ENCODE measurements at places on chromosomes 5 and 9.

DNA sequence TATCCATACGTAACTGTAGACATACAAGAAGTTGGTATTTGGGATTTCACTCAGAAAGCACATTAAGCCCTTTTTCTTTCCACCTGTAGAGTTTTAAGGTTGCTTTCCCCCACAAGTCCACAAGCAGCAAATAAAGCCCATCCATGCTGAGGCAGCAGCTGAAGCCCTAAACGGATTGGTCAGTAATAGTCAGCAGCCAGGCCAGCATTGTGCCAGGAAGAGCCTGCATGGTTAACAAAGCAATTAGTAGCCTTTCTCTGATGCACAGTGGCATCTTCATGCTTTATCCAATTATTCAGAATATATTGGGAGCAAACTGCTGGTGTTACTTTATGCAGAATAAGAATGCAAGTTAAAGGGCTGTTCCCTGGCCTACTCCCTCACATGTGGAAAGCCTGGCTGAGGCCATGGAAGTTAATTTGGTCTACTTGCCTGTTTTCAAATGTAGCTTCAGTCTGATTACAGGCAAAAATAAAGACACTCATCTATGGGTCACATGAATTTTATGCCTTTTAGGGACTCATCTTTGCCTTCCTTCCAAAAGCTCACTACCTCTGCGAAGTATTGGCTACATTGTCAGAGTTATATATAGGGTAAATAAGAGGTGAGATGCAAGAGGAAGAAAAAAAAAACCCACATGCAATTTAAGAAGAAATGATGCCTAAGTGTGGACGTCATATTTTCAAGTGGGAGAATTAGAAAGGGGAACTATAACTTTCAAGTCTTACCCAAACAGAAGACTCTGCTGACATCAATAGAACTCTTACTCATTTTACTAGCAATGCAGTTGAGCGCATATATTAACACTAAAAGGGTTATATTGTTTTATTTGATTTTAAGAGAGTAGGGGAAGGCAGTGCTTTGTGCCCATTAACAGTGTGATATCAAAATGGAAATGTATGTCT, 15.9 kb downstream of the EBF1 start:
- no peak for DNase-seq

DNA sequence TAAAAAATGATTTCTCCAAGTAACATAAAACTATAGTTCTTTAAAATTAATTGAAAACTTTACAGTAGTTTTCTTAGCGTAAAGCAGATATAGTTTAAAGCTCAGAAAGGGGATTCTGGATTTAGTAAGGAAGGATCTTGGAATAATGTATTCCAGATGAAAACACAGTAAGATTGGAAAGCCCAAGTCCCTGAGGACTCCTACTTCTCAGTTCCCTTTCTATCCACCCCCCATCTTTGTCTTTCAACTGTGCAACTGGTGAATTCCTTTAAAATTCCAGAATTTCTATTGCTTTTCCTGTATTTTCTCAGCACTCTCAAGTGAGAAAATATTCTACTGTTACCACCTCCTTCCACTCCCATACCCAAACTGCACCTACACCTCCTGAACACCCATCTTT, 184.5 kb upstream of the FBN2 start:
- DNase-seq = no peak

- DNase-seq = no peak
These were observed 24.1 kb downstream of the SARDH start for GRCh38 chr9:133713960-133714495.

DNA sequence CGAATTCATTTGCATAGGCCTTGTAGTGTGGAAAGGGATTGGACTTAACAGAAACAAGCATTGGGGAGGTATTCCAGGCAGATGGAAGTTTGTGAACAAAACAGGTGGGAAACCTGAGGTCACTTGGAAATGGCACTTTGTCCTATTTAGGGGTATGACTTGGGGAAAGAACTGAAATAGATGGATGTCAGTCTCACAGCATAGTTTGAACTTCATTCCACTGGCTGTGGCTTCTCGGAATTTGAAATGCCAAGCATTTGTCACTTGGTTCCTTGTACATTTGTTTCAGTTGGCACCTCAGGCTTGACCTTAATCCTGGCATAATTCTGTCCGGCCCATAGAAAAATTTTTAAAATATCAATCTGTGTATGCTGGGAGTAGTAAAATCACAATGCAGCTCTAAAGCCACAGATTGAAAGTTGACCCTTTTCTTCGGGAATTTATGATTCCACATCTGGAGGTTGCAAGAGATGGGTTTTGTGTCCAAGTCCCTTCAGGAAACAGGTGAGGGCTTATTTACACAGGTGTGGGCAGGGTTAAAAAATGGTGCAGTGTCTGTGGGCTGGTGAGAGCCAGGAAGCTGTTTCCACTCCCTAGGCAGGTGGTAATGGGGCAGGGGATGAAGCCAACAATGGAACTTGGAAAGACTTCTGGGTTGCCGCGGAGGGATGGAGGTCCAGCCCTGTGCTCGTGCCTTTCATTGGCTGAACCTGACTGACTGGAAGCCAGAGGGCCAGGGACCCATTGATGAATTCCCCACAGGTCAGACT, 39.2 kb upstream of the PDE8B start:
- no peak for DNase-seq

- no peak for DNase-seq
These were observed 438 bp upstream of the ARSI start for GRCh38 chr5:150303070-150303615.

GRCh38 chr9:134344068-134344799, 18.0 kb downstream of the RXRA start:
- DNase-seq = peak; percentile 77

- no peak for DNase-seq
These were observed 208.6 kb downstream of the GAPVD1 start for GRCh38 chr9:125470189-125470588.

DNA sequence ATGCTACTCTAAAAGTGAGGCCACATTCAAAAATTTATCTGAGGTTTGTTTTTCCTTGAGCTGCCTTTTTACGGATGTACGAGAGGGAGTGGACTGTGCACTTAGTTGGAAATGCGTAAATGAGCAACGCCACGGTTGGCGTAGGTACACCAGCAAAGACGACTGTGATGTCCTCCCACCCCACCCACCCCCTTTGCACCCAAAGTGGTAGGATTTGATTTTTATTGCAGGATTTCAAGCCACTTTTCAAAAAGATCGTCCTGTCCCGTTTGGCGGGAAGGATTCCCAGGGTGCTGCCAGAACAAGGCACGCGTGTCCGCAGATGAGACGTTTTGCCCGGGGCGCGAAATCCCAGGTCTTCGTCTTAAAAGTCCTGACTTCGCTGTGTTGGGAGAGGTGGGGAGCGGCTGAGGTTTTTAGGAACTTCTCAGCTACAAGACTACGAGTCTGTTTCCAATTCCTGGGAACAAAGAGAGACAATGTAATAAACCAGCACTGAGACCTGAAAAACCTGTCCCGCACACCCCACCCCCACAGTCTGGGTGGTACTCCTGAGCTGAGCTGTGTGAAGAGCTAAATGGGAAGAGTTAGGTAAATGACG, 1.0 kb upstream of the TLE1 start:
- no peak for DNase-seq

- no peak for DNase-seq
These were observed 5.1 kb upstream of the WWC1 start for GRCh38 chr5:168286386-168286785.

DNA sequence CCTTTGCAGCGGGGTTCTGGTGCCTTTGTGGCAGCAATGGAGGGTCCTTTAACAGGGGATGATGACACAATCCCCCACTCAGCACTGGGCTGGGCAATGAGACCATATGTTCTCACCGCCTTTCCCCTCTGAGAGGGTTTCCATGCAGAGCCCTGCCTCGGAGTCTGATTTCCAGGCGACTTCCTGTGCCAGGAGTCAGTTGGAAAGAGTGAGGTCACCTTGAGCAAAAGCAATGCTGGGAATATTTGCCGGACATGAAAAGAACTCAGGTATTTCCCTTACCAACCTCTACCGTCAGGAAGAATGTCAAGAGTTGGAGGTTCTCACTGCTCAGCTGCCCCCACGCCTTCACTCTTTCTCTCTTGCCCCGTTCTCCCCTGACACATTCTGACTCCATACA, 284.2 kb upstream of the IRX1 start:
- DNase-seq = no peak

DNA sequence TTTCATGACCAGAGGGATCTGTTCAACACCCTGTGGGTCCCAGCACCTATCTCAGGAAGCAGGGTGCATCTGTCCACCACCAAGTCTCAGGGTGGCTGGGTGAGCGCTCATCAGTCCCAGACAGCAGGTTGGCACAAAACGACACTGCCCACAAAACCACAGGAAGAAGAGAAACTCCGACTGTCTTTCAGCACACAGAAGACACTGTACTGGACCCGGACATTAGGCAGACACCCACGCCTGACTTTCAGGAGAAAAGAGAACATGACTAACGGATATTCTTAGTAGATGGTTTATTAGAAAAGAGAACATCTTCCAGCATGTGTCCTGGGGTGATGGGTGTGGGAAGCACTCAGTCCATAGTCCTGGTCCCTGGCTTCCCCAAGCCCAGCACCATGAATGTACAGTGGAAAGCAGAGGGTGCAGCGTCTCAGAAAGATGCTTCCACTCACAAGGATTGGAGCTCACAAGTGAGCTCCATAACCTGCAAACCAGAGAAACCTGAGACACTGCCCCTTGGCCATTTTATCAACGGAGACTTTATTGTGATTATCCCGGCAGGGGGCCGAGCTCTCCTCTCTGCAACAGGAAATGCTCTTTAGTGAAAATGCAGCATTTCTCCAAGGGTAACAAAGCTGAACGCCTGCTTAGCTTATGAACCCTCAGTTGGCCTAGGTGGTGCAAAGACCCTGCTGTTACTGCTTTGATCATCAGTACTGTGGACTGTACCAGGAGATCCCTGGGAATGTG, 35.8 kb upstream of the LCP2 start:
- DNase-seq = no peak

GRCh38 chr9:133958756-133959155, 33.4 kb downstream of the VAV2 start:
- no peak for DNase-seq

DNA sequence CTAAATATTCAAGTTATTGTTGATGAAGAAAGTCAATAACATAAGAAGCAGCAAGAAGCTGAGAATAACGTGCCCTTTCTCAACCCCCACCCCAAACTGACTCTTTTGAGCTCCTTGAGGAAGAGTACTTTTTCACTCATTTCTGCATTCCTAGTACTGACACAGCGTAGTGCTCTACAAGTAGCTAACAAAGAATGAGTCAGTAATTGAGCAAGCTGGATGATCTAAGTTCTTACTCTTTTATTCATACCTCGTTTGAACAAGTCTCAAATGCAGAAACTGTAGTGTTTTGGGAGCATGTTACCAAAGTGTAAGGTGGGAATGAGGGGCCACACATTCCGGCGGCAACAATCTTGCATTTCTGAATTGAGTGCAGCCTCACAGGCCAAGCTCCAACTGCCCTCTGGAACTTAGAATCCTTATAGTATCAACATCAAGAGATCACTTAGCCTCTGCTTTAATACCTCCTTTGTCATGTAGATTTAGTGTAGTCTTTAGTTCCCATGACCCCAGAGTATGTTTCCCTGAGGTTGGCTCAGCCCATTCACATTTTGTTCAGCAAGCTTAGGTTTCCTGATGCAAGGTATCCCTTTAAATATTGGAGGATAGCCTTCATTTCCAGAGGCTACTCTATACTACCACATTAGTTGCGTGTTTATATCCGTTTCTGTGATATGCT, 152.0 kb downstream of the PRR16 start:
- DNase-seq = no peak

DNA sequence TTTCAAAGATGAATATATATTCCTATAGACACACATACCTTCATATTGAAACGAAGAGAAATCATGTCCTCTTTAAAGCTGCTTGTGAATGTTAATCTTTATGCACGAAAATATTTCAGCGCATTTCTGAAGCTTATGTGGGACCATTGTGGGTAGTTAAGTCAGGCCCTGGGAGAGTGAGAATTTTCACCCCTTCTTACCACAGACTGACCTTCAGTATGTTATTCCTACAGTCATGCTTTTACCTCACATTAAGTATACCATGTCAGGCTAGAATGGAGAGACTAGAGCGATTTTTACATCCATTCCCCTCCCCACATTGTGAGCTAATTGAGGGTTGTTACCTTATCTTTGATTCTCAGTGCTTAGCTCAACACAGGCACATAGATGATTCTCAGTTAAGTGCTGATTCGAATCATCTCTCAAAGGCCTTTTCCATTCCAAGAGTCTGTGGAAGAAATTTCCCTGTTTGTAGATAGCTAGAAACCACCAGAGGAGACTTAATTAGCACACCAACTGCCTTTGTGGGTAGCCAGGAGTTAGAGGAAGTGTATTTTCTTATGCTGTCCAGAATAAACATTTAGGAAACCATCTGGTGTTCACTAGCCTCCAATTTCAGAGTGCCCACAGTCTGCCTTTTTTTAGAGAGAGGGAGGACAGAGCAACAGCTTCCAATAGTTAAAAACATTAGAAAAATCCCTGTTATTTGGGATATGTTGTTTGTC, 110.5 kb downstream of the MEGF10 start:
- no peak for DNase-seq

DNA sequence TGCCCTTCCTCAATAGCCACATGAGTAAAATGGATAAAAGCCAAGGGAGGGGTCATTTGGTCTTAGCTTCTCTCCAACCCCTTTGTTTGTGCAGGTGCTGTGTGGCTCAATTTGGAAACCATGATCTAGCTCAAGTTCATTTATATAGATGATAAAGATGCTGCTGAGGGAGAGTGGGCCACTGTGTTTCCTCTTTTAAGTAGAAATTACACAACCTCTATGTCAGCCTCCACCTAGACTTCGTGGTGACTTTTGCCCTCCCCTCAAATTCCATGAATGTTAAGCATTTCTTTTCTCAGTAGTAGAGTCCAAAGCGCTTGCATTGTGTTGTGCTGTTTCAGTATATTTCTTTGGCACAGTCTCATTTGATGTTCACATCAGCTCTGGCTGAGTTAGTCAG, 241.4 kb downstream of the ARHGAP26 start:
- DNase-seq = no peak

DNA sequence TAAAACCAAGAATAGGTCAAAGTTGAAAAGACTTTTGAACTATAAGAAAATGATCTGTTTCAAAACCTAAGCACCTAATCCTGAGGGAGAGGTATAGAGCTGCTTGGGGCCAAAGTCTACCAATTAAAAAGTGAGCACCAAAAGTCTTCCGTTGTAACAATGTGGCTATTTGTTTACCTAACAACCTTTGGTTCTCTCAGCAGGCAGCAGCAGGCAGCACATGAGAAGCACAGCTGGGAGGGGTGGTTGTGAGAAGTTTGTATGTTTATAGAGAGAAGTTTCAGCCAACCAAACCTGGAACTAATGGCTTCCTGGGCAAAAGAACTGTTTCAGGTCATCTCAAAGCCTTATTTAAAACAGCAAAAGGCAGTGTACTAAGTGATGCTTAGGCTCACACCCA, 59.8 kb upstream of the TBC1D9B start:
- no peak for DNase-seq

- peak; percentile 18 for DNase-seq
These were observed 55.8 kb upstream of the PTCH1 start for GRCh38 chr9:95572381-95573151.

DNA sequence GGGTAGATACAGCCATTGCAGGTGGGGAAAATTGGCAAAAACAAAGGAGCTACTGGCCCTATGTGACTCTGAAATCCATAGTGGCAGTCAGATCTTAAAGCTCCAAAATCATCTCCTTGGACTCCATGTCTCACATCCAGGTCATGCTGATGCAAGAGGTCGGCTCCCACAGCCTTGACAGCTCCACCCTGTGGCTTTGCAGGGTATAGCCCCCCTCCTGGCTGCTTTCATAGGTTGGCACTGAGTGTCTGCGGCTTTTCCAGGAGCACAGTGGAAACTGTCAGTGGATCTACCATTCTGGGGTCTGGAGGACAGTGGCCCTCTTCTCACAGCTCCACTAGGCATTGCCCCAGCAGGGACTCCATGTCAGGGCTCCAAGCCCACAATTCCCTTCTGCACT, 1190.1 kb downstream of the CDH12 start:
- DNase-seq = no peak

All from left ventricle myocardium inferior (tissue), 1 donor.